NCI-H187 treated with DMSO at 0.1 percent for 48 hours (cell line): ENCODE measurements at places on chromosomes 3 and 15.

- no peak for DNase-seq
These were observed 53.0 kb downstream of the SUCLG2 start for GRCh38 chr3:67601385-67601784.

DNA sequence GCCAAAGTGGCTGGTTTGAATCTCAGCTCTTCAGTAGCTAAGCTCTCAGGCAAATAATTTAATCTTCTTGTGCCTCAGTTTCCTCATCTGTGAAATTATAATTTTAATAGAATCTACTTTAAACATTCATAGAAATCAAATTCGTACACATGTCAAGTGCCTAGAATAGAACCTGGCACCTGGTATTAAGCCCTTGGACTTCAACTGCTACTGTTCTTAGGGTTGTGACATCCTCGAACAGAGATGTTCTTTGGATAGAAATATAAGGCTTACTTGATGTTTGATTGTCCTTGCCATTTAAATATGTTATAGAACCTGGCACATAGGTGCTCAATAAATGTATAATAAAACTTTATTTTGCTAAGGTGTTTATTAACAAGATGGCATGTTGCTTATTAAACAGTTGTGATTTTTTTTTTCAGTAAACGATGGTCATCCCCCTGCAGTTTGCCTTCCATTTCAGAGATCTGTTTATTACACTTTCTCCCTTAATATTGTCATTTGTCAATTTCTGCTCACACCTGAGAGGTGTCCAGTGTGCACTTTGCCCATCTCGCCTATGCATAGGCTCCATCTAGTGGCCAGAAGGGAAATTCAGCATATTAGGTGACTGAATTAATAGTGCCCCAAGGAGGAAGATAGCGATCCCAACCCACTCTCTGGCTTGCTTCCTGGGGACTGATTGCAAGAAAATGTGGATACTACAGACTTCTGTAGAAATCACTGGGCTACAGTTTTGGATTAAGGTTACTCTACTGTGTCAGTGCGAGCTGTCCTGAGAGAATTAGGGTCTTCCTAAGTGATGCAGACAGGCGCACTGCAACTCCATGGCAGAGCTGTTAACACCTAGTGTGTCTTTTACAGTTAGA is 10.7 kb downstream of the IGF1R start:
- peak; percentile 25 for DNase-seq

GRCh38 chr3:72887705-72888545 is at the start of gene GXYLT2:
TSS of gene GXYLT2 (plus strand) at chr3:72888046. CDS start at chr3:72888234, 188 bp downstream.
- DNase-seq: no peak

- no peak for DNase-seq
These were observed 69.1 kb downstream of the HERC2 start for GRCh38 chr15:28252831-28253230.

DNA sequence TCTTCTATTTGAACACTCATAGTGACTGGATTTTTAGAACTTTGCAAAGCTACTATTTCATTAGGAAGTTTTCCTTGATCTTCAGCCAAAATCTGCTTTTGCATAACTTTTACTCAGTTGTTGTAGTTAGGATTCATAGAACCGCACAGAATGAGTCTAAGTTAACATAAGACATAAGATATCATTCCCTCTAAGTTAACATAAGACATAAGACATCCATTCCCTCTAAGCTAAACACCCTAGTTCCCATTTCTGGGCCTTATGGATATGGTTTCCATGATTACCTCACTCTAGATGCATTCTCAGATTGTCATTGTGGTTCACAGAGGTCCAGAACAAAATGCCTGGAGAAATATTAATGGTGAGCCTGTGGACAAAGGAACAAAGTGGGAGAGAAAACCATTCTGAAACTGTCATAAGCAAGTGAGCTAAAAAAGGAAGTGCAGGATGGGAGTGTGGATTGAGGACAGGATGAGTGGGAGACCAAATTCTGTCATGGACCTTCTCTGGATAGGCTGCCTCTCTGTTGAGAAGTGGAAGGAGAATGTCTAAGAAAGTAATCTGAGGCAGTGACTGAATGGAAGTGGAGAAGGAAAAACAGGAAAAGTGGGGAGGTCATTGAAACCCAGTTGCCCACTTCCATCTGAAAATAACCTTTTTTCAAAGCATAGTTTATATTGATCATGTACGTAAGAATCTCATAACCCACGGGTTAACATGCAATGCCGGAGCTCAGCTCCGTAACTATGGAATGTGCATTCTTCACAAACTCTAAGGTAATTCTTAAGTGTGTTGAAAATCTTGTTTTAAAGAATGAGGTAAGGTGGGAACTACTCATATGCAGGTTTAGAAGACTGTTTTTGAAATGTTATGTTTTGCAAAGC is 37.4 kb upstream of the SECISBP2L start:
- DNase-seq: no peak
